ENCODE measurements at places on chromosomes 1 and 21. TPM values are rescaled to one million over a fixed set of nuclear protein-coding genes. Genes with fewer than 3 reads are reported as not detected.

- no peak overlapping the region for H3K4me3 ChIP-seq
- H3K36me3 ChIP-seq, result no peaks in the 10 kb centered on the region
- H3K27ac ChIP-seq, result no peak overlapping the region
- H3K4me1 ChIP-seq, result peaks cover 5% of the 10 kb centered on the region
- DNase-seq, result no peak
Measured at GRCh38 chr1:234476172-234476571, 2.8 kb downstream of the TARBP1 start.

DNA sequence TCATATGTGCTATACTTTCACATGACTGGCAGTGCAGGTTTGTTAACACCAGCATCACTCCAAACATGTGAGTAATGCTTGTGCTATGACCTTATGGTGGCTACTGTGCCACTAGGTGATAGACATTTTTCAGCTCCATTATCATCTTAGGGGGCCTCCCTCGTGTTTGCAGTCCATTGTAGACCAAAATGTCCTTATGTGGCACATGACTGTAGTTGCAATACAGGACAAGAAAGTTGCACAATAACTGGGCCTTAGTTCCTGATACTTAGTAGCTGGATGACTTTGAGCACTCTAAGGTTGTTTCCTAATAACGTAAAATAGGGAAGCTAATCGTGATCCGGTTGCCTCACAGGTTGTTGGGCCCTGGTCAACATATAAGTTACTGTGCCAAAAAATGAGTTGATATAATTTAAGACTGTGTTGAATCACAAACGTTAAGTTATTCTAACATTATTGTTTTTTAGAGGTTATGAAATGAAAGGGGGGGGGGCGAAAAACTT is 511 bp upstream of the SNX27 start:
- H3K27me3 ChIP-seq, result no peaks in the 10 kb centered on the region
- peak overlapping the region; percentile 83 for H3K4me3 ChIP-seq
- H3K4me1 ChIP-seq, result peaks cover 28% of the 10 kb centered on the region
- H3K27ac ChIP-seq, result peak overlapping the region; percentile 80
- DNase-seq, result peak; percentile 20

GRCh38 chr1:30518186-30518585 is 205.2 kb downstream of the MATN1 start:
- no peaks in the 10 kb centered on the region for H3K27me3 ChIP-seq
- no peak overlapping the region for H3K4me3 ChIP-seq
- peak overlapping the region; percentile 52 for H3K27ac ChIP-seq
- no peak for DNase-seq
- H3K36me3 ChIP-seq, result no peaks in the 10 kb centered on the region

DNA sequence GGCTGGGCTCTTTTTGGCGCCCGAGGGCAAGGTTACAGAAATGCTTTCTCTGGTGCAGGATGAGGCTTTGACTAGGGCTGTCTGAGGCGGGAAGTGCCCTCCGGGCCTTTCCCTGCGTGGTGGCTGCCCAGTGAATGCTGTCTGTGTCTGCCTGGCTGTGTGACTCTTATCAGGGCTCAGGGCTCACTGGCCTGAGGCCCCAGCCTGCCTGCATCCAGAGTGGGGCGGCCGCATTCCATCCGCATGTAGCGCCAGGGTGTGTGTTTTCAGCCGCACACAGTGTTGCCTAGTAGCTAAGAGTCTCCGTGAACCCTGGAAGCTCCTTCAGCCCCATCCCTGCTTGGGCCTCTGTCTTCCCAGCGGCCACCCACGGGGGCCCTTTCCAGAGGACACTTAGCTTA is 59.1 kb downstream of the FAAP20 start:
- H3K4me3 ChIP-seq, result no peak overlapping the region
- no peaks in the 10 kb centered on the region for H3K27me3 ChIP-seq
- H3K4me1 ChIP-seq, result peaks cover 30% of the 10 kb centered on the region
- no peaks in the 10 kb centered on the region for H3K36me3 ChIP-seq

DNA sequence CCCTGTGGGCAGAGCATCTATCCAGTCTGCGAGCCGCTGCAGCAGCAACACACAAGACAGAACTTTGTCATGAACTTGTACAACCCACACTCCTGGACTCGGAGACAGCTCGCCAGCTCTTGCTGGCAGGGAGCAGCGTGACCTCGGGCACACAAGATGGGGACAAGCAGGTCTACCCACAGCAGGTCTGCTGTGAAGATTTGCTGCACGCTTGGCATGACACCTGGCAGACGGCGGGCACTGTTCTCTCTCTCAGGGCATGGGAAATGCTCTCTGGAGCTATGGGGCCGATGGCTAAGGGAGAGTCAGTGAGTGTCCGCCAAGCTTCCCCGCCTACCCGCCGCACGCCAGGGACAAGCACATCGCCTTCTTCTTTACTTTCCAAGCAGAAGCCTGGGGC is 90.0 kb downstream of the STUM start:
- no peaks in the 10 kb centered on the region for H3K36me3 ChIP-seq
- H3K4me3 ChIP-seq, result no peak overlapping the region
- H3K4me1 ChIP-seq, result peaks cover 11% of the 10 kb centered on the region

- no peaks in the 10 kb centered on the region for H3K36me3 ChIP-seq
- DNase-seq, result no peak
- H3K4me3 ChIP-seq, result no peak overlapping the region
- peaks cover 14% of the 10 kb centered on the region for H3K4me1 ChIP-seq
- H3K27ac ChIP-seq, result no peak overlapping the region
Measured at GRCh38 chr1:151142411-151143056, 3.9 kb downstream of the SEMA6C start.

GRCh38 chr21:44347911-44348451 is 5.4 kb upstream of the TRPM2 start:
- no peak overlapping the region for H3K27ac ChIP-seq
- no peak overlapping the region for H3K4me3 ChIP-seq
- DNase-seq, result no peak
- H3K36me3 ChIP-seq, result no peaks in the 10 kb centered on the region
- no peaks in the 10 kb centered on the region for H3K4me1 ChIP-seq
- peaks cover 12% of the 10 kb centered on the region for H3K27me3 ChIP-seq

Gene GPR37L1
- not detected for total RNA-seq

Gene SPRR2A
- total RNA-seq, result not detected

Gene FLG2
- total RNA-seq, result not detected

Gene PADI4
- total RNA-seq, result not detected

Gene FALEC
- total RNA-seq, result 0.43 TPM
